ENCODE measurements at places on chromosomes 3 and 15. TPM values are rescaled to one million over a fixed set of nuclear protein-coding genes. Genes with fewer than 3 reads are reported as not detected.

The ANKUB1 gene
- not detected for total RNA-seq

The THUMPD3 gene
- 11.9 TPM for total RNA-seq

The SPTBN5 gene
- 3.9 TPM for total RNA-seq

The IMPG2 gene
- 0.21 TPM for total RNA-seq

The IQCH gene
- 2.3 TPM for total RNA-seq

The SLC9C1 gene
- not detected for total RNA-seq

The ALDH1A2 gene
- 4.3 TPM for total RNA-seq

The HTD2 gene
- 13.9 TPM for total RNA-seq

The DPP8 gene
- 38.3 TPM for total RNA-seq

The CHRFAM7A gene
- 7.0 TPM for total RNA-seq

The LNP1 gene
- total RNA-seq, result 11.4 TPM

The GOLGA6L7 gene
- total RNA-seq, result not detected

The SPINK8 gene
- not detected for total RNA-seq

The GREM1 gene
- total RNA-seq, result 0.42 TPM

The ERC2 gene
- 1.2 TPM for total RNA-seq

The RTP1 gene
- not detected for total RNA-seq

The ANKRD34C gene
- total RNA-seq, result not detected

The ZNF710 gene
- 10.3 TPM for total RNA-seq

The CCR1 gene
- 27.7 TPM for total RNA-seq

The SLC22A13 gene
- total RNA-seq, result 2.2 TPM

The RASL12 gene
- 211 TPM for total RNA-seq

The CIP2A gene
- total RNA-seq, result 5.9 TPM

The DUOX1 gene
- 0.56 TPM for total RNA-seq

The ASB14 gene
- total RNA-seq, result not detected

The MNS1 gene
- total RNA-seq, result 0.28 TPM

The TF gene
- total RNA-seq, result 1.6 TPM

The EPHB3 gene
- total RNA-seq, result 2.8 TPM

The GHSR gene
- total RNA-seq, result not detected

The TMC3 gene
- 0.54 TPM for total RNA-seq

The SCN10A gene
- not detected for total RNA-seq

The SERINC4 gene
- total RNA-seq, result not detected

The TMEM212 gene
- total RNA-seq, result not detected

The COL7A1 gene
- total RNA-seq, result 16.4 TPM

The TGM5 gene
- total RNA-seq, result not detected

The HHATL gene
- total RNA-seq, result not detected

The CNTN4 gene
- 103 TPM for total RNA-seq

The FAM174B gene
- 6.1 TPM for total RNA-seq

The OR5K3 gene
- total RNA-seq, result not detected

The BNC1 gene
- total RNA-seq, result 1.2 TPM

The SKOR1 gene
- total RNA-seq, result 3.5 TPM

The MYO5A gene
- total RNA-seq, result 37.6 TPM

The ADIPOQ gene
- total RNA-seq, result 6.8 TPM

The HGD gene
- 0.14 TPM for total RNA-seq

The TMIE gene
- total RNA-seq, result not detected

The PLD1 gene
- 95.2 TPM for total RNA-seq

The SH2D7 gene
- not detected for total RNA-seq

The SEC62 gene
- total RNA-seq, result 49.0 TPM

The TUSC7 gene
- total RNA-seq, result not detected

The SEMA3G gene
- total RNA-seq, result 16.8 TPM

The PARP15 gene
- 4.0 TPM for total RNA-seq

The ARHGAP11A gene
- 0.92 TPM for total RNA-seq

The SLC2A2 gene
- total RNA-seq, result not detected

All from thoracic aorta (tissue), 2 donors.